ENCODE measurements at places on chromosomes 6 and 20.

- no peak for DNase-seq
Measured at GRCh38 chr6:119328892-119329793, 20.4 kb downstream of the MAN1A1 start.

DNA sequence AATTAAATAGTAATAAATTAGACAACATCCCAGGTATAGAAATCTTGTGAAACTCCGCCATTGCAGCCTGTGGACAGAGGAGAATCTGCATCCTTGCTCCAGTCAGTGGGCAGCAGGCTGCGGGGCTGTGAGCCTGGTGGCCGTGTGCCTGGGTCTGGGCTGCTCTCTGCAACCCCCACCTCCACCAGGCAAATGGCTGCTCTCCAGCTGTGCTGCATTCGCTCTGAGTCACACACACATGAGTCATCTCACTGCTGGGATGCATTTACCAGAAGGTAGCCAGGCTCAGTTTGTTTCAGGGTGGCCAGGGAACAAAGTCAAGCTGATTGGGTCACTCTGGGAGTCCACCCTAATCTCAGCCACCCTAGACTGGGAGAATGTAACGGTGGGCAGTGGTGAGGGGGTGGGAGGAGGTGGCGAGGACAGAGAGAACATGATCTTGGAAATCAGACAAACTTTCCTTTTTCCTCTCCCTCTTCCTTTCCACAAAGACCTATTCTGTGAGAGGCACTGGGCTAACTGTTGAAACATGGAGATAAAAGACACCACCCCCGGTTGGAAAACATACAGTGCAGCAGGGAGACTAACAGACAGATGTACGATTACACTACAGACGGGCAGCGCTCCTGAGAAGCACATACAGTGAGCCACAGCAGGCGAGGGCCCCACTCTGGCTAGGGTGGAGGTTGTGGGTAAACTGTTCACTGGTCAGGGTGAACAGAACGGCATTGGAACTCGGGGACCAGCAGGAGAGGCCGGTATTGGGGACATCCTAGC lies 59.2 kb downstream of the TRAM2 start:
- peak; percentile 72 for DNase-seq

GRCh38 chr6:124573953-124574352 lies 388.3 kb upstream of the RNF217 start:
- no peak for DNase-seq

DNA sequence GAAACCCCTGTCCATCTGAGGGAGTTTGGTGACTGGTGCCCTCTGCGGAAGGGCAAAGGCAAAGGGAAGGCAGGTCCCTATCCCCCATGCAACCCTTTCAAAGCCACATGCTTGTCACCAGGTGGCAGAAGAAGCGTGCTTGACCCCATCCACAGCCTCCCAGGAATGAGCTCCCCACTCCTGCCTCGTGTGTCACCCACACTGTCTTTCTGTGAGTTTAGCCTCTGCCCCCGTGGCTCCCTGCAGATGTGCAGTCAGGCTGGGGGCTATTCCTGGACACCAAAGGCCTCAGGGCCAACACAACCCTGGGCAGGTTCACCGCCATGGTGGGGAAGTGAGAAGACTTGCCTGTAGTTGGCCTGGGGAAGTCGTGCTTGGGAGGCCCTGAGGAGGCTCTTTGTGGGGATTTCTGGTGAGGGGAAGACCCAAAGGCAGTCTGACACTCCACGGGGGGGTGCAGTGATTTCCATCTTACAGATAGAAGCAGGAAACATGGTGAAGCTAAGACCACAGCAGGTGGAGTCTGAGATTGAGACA lies 16.6 kb upstream of the PCMTD2 start:
- DNase-seq, result no peak

DNA sequence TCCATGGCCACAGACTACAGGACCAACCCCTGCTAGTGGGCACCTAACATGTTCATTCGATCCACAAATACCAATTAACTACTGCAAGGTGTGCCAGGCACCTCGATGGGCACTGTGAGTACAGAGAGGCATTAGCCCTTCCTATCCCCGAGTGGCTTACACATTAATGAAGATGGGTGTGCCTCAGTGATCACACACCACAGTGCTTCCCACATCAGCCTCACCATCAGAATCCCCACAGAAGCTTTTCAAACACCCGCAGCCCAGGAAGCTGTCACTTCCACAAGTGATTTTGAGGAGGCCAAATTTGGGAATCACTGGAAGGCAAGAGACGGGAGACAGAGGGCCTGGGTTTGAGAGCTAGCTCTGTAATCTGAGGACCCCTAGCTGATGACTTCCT lies 23.7 kb downstream of the EZR start:
- no peak for DNase-seq

GRCh38 chr6:140252099-140252498 lies 877.7 kb upstream of the CITED2 start:
- DNase-seq, result no peak

DNA sequence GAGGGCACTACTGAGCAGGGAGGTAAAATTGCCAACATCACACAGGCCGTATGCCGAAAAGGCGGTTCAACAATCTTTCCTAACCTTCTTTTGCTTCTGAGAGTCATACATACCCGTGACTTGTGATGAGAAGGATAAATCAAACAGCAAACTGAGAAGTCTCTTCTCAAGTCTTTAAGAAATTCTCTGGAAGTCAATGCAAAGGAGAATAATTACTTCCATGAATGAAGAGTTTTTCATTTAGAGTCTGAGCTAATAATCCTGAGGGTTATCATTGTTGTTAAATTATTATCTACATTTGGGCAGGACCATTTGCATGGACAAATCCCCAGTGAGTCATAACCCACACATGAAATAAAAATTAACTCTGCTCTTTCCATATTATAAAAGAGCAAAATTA lies 22.4 kb upstream of the ILRUN start:
- no peak for DNase-seq

DNA sequence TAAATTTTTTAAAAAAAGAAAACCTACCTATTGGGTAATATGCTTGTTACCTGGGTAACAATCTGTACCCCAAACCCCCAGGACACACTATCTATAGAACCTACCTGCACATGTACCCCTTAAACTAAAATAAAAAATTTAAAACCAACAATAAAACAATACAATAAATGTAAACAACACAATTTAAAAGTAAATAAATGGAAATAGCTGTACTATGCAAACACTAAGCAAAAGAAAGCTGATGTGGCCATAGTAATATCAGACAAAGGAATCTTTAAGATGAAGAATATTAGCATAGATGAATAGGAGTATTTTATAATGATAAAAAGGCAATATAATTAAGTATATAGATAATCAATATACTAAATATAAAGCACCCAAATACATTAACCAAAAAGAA lies 50.3 kb downstream of the ROS1 start:
- DNase-seq, result no peak

- no peak for DNase-seq
Measured at GRCh38 chr6:156595476-156595875, 181.7 kb upstream of the ARID1B start.

DNA sequence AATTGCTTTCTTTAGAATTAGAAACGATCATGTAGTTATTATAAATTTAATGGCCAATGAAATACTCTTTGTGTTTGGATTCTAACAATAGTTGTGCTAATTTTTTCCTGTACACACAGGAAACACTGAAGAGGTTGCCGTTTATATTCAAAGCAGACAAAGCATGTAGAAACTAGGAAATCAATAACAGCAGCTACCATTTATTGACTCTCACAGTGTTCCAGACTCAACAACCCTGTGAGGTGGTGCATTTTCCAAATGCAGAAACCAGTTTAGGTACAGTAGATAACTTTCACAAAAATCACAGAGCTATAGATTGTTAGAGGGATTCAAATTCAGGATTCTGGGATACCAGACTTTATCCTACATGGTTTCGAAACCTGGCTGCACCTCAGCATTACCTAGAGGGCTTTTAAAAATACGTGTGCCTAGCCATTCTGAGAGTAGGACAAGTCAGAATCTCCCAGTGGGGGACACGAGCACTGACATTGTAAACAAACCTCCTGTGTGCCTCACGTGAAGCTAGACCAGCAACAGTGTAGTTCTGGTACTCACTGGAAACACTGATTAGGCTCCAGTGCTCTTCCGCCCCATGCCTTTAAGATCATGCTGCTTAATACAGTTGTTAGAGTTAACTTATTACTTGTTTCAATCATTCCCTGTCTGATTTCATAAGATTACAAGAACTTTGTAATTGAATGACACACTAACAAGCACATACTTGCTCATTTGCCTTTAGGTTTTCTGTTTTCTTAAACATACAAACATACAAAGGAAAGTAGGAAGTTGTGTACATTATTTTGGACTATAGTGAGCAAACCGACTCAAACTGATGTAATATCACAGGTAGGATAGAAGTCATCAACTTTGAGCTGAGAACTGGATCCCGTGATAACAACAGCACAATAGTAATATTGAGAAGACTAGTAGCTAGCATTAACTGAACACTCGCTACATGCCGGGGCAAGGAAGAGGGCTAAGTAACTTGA lies 65.8 kb downstream of the MAP3K4 start:
- no peak for DNase-seq

GRCh38 chr20:21395666-21396598 lies 1.4 kb downstream of the NKX2-4 start:
- DNase-seq, result peak; percentile 43

GRCh38 chr6:134995536-134995935 lies 45.6 kb upstream of the ALDH8A1 start:
- no peak for DNase-seq

DNA sequence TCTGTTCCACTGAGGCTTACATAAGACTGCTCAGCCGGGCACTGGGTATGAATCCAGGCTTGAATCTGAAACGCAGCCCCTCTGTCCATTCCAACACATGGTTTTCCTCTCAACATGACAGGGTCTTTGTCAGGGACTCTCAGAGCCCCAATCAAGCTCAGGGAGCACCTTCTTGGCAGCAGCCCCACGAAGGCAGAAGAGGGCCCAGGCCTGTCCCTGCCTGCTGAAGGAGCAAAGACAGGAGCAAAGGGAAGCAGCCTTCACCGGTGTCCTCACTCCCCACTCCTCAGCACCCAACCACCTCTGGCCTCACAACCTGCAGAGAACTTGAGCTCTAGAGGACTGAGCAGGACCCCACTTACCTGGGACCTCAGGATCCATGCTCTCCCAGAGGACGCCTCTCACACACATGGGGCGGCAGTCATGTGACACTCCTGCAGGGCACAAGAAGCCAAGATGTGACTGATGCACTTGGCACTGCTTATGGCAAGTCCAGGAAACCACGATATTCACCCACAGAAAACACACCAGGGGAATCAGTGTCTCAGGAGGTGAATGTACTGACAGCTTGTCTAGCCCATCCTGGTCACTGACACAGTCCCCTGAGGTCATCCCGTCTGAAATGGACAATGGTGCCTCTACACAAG lies 4.3 kb downstream of the SNHG17 start:
- no peak for DNase-seq

DNA sequence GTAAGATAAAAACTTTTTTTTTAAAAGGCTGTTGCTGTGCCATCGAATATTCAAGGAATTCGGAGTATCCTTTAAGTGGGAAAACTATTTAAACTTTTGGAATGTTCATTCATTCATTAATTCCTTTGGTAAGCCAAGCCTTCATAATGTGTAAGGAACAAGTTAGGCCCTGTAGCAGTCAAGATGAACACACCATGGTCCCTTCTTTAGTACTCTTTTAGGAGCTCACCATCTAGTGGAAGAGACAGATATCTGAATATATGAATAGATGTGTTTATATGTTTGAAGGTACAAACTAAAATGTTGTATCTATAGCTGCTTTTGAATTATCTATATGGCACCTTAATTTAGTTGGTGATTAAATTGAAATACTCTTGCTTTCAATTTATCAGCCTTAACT lies 5.8 kb downstream of the SPO11 start:
- no peak for DNase-seq

DNA sequence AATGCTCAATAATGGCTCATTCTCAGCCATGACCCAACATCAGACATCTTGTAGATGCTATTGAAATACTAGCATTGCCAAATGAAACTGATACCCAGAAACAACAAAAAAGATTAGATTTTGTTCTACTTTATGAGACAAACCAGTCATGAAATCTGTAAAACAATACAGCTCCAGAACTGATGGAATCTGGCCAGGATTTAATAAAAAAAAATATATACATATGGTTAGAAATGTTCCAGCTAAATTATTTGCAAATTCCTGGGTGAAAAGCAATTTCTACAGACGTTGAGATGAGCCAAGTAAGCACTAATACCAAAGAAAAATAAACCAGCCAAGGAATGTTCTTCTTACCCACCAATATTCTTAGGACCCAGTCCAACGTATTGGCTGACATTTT lies 201.3 kb downstream of the EPHA7 start:
- DNase-seq, result no peak

DNA sequence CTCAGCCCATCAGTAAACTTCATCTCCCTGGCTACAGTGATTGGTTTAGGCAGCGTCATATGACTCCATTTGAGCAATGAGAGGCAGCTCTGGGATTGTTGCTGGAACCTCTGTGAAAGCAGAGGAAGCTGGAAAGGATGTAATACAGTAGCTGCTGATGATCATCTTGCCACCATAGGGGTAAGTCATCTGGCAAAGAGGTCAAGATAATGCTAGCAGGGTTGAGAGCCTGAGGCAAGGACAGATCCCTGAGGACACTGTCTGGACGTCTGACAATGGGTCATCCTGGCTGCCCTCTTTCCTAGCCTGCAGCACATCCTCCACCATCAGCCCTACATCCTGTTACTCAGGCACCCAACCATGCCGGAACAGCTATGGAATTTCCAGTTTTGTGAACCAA lies 25.5 kb upstream of the FKBP1A start:
- DNase-seq, result no peak

- no peak for DNase-seq
Measured at GRCh38 chr6:144564202-144564601, 279.1 kb downstream of the UTRN start.

DNA sequence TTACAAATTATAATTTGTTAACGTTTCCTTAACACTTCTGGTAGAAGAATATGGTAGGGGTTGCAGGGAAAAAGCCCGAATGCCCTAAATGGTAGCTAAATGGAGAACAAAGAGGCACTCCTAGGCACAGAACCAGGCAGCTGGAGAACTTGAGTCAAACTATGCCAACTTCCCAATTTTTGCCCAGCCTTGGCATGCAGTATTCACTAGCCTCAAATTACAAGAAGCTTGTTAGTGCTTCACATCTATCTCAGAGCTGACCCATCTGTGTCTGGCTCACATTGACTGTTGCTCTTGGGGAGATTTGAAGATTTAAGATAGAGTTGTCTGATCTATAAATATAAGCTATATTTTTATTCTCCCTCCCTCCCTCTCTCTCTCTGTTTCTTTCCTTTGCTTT lies 19.4 kb upstream of the LRFN2 start:
- DNase-seq, result no peak

- DNase-seq, result no peak
Measured at GRCh38 chr20:51360451-51361201, 181.9 kb downstream of the NFATC2 start.

DNA sequence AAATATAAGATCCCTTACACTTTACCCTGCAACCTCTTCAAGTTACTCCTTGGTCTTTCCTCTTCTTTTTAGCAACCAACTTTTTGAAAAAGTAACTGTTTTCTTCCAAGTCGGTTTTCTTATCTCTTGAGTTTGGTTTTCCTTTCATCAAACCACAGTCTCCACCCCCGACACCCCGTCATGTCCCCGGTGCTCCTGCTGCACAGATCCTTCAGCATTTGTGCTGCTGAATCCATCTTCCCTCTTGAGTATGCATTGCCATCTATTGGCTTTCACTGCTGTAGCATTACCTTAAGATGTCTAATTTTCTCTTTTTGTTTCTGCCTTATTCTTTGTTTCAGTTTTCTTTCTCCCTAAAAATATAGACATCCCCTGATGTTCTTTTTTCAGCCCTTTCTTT lies 11.9 kb upstream of the TNFRSF21 start:
- DNase-seq, result no peak

- no peak for DNase-seq
Measured at GRCh38 chr6:15352845-15353244, 107.0 kb downstream of the JARID2 start.

GRCh38 chr20:32978009-32978335 lies 26.3 kb downstream of the SUN5 start:
- no peak for DNase-seq
